ENCODE measurements at places on chromosomes 3 and 15.

- DNase-seq = no peak
Observed at GRCh38 chr15:95087253-95087609, 855.9 kb downstream of the MCTP2 start.

DNA sequence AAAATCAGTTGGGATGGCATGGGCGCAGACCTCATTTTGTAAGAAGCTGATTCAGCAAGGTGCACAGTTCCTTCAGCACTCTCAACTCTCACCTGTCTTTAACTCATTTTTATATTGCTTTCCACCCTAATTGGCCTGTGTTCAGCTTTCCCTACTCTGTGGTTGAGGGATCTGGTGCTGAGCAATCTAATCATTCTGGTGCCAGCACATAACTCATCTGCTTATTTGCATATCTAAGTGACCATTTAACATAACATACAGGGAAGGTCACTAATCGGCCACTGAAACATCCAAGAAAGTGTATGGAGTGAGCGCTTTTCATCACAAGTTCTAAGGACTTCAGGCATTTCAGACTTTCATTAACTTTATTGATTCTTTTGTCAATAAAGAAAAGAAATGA is 303.4 kb upstream of the ROPN1 start:
- DNase-seq = no peak

DNA sequence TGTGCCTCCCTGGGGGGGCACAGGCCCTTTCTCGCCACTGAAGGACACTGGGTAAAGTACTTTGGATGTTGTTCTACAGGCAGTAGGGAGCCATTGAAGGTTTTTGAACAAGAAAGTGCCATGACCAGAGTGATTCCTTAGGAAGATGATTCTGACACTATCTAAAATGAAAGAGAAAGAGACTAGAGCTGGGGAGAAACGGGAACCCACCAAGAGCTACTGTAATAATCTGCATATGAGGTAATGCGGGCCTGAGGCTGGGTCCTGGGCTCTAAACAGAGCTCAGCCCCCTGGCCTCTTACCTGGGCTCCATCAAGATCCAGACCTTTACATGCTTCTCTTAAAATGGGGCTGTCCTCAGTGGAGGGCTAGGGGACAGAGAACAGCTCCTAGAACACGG is 24.9 kb downstream of the GRK7 start:
- DNase-seq = no peak

- no peak for DNase-seq
Observed at GRCh38 chr15:101486696-101487459, 2.6 kb downstream of the PCSK6 start.

DNA sequence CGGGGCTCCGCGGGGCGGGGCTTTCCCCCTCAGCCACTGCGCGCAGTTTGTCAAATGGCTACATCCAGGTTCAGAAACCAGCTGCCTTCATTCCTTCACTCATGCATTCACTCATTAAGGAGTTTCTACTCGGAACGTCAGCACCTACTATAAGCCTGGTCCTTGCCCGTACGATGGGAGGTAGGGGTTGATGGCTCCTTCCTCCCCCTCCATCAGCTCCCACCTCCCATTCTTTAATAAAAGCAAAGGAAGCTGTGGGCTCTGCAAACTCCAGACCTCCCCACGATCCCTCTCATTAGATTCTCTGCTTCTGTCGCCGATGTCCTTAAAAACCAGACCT is 267 bp upstream of the CFAP92 start:
- DNase-seq = no peak

DNA sequence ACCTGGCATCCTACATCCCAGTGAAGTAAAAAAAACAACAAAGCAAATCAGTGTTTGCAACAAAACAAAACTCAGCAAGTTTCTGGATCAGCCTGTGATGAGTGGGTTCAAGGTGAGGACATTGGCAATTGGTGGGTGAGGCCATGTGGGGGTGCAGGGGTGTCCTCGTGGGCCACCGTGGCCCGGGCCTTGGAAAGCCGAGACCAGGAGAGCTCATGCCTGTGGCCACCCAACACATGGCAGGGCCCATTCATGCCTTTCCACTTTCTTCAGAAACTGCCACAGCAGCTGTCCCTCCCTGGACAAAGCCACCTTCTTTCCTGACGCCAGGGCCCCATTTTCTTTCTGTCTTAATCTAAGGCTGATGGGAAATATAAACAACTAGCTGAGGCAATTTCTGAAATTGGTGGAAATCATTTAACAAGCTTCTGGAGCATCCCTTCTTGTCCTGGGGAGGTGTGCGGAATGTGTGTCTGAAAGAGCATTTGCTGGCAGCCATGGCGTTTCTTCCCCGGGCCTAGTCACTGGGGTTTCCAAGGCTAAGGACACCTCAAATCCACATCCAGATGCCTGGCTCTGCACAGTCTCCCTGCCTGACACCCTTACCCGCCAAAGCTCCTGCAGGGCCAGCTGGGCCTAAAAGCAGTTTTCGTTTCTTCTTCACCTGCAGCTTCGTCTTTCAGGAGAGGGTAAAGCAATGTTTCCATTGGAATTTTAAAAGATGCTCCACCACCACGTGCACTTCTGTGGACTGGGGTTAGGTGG is 34.1 kb upstream of the SFMBT1 start:
- DNase-seq = no peak

DNA sequence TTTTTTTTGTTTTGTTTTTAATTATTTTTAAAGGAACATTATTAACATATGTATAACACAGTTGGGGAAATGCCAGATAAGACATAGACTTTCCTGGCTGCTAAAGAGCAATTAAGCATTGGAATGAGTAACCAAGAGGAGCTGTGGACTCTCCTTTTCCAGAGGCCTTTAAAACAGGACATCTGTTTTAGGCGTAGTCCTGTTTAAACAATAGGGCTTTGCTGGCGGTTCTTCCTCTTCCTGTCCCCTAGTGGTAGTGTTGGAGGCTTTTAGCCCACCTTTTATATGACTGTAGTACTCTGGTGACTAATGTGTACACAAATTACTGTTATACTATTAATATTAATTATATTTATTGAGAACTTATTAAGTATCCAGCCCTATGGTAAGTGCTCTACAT is 81.9 kb downstream of the PPARG start:
- no peak for DNase-seq

DNA sequence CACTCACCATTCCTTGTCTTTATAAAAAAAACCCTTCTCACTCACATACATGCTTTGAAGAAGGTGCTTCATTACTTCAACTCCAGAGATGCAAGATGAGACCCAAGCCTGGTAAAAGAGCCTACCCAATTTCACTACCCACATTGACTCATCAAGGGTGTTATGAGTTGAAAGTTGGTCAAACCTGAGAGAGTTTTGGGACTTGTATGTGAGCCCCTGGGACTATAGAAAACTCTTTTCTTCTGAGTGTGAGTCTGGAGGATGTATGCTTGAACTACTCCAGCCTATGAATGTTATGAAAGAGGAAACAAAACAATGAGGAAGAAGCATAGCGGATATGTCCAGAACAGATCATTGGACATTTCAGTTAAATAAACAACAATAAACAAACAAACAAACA is 106.5 kb upstream of the SATB1 start:
- DNase-seq = no peak

DNA sequence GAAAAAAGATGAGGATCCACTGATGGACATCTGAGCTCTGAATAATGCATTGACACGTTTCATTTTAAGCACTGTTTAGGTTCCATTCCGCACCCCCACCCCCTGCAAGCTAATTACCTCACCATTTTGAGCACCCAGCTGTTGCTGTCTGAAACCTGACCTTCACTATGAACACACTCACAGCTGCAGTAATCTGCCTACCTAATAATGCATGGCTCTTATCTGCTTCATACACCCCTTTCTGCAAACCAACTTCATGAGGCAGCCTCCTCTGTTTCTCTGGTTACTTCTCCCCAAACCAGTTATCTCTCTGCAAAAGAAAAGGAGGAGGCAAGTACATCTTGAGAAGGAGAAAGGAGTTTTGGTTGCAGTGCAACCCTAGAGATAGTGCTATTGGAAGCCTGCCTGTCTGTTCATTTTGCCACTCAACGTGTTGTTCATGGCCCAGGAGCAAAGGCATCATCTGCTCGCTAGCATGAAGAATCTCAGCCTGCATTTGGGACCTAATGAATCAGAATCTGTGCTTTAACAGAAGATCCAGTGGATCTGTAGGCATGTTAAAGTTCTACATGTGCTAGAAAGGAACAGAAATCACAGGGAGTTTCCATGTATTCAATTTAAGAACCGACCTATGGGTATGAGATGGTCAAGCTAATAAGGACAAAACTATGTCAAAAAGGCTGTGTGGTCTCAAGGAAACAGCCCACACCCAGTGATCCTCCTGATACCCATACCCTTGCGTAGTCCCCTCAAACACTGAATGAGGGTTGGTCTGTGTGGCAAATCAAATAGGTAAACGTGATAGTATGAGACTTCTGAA is 87.2 kb downstream of the MB21D2 start:
- DNase-seq = no peak

DNA sequence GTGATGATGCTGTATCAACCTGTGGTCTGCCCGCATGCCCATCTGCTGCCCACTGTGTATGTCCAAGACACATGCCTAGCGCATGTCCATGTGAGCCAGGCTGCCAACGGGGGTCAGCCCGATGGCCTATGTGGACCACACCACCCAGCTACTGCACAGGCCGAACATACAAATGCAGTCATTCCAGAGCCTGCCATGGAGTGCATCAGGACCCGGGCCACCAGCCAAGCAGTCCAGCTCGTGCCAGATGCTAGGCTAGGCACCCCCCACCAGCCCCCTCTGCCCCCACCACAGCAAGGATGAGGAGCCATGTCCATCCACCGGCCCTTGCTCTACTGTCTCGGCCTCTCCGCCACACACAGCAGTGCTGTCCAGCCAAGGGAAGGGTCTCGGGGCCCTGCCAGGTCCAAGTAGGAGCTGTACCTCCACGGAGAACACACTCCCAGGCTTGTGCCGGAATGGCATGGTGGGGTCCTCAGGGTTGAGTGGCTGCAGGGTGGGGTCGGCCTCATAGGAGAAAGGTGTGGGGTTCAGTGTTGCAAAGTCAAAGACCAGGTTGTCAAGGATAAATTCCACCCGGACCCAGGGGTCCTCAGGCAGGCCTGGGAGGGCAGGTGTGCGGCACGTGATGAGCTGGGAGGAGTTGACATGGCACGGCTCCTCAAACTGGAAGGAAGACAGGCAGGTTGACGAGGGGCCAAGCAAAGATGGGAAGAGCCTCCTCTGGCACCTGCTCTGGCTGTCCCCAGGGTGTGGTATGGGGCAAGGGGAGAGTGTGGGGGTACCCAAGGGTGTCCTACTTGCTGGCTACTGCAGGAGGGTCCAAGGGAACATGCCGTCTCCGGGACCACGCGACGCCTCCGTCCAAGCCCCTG is 15.3 kb downstream of the PLXNB1 start:
- no peak for DNase-seq

- DNase-seq = no peak
Observed at GRCh38 chr3:25578059-25578458, 86.6 kb downstream of the TOP2B start.

DNA sequence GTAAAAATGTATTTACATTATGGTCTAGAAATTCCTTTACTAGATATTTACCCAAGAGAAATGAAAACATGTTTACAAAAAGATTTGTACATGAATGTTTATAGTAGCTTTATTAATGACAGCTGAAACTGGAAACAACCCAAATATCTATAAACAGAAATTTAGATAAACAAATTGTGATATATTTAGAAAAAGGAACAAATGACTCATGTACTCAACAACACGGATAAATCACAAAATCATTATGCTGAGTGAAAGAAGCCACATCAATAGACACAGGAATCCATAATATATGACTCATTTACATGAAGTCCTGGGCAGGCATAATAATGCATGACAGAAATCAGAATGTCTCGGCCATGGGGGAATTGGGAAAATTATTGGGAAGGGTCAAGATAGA is 1020.2 kb downstream of the SQOR start:
- DNase-seq = no peak

GRCh38 chr15:31403096-31403495 is 76.5 kb downstream of the KLF13 start:
- no peak for DNase-seq

DNA sequence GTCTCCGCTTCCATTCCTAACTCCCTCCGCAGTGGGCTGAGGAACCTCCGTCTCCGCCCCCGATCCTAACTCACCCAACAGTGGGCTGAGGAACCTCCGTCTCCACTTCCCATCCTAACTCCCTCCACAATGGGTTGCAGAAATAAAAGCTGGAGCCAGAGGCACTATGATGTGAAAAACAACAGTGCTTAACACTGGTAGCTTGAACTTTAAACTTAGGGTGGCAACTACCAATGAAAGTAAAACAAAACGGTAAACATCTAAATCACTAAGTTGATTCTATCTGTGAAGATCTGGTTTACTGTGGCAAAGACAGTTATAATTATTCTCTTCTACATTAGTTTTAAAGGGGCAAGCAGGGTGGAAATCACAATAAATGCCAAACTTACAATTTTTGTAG is 25.9 kb upstream of the GP5 start:
- no peak for DNase-seq

- no peak for DNase-seq
Observed at GRCh38 chr15:62546628-62547027, 381.5 kb upstream of the C2CD4B start.

DNA sequence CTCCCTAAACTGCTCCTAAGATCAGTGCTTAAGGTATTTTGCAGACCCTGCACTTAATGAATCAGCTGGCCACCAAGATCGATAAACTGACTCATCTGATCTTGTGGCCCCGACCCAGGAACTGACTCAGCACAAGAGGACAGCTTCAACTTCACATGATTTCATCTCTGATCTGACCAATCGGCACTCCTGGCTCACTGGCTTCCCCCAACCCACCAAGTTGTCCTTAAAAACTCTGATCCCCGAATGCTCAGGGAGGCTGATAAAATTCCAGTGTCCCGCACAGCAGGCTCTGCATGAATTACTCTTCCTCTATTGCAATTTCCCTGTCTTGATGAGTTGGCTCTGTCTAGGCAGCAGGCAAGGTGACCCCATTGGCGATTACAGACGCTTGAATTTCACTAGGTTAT is 13.5 kb downstream of the HTR3E start:
- no peak for DNase-seq

- DNase-seq = no peak
Observed at GRCh38 chr3:134976948-134977347, 181.9 kb downstream of the EPHB1 start.

GRCh38 chr3:132660811-132661070 is 612 bp downstream of the UBA5 start:
- DNase-seq = no peak

DNA sequence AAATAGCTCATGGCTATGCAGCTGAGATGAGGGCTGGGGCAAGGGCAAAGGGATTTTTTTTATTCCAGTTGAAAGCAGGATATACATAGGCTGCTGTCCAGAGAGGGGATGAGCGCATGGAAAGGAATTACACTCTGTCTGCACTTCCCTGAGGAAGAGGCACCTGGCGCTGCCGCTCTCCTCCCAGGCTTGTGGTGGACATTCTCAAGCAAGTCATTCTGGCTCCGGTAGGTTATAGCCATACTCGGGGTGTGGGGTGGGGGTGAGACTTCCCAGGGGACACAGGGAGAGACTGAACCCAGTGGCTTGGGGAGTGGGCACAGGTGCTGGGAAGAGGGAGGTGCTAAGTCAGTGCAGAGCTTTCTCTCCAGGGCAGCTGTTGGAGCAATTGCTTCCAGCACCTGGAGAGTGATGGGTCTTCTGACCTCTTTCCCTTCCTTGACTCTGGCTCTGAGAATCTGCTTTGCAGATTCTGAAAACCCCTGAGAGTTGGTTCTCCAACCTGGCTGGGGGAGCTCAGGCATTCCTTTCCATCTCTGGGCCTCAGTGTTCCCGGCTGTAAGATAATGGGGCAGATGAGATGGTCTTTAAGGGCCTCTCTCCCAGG is 24.3 kb downstream of the CYP8B1 start:
- no peak for DNase-seq

GRCh38 chr3:140152851-140153639 is 218.1 kb downstream of the CLSTN2 start:
- no peak for DNase-seq

Measured in stimulated activated CD4-positive, alpha-beta T cell treated with anti-CD3 and anti-CD28 coated beads, Interleukin-1b, Interleukin-23, amount 100 ng/mL, for 1 hour (primary cell).